NCI-H1694 (cell line): ENCODE measurements at places on chromosomes 4 and X.

- DNase-seq = no peak
Measured at GRCh38 chr4:143083756-143084472, 100.8 kb upstream of the USP38 start.

DNA sequence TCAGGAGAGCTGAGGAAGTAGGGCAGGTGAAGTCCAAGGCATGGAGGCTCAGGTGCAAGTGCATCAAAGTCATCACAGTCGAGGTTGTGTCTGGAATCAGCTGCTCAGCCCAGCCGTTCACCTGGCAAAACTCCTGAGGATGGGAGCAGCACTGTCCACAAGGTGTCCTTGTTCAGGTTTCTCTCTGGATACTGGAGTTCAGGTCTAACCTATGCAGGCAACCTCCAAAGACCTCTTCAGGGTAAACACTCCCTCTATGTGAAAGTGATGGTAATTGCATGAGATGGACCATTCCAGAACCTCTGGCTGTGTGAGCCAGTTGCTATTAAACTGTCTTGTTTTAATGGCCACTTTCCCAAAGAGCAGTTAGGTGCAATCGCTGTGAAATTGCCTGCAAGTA lies 120.2 kb upstream of the PSAPL1 start:
- no peak for DNase-seq

DNA sequence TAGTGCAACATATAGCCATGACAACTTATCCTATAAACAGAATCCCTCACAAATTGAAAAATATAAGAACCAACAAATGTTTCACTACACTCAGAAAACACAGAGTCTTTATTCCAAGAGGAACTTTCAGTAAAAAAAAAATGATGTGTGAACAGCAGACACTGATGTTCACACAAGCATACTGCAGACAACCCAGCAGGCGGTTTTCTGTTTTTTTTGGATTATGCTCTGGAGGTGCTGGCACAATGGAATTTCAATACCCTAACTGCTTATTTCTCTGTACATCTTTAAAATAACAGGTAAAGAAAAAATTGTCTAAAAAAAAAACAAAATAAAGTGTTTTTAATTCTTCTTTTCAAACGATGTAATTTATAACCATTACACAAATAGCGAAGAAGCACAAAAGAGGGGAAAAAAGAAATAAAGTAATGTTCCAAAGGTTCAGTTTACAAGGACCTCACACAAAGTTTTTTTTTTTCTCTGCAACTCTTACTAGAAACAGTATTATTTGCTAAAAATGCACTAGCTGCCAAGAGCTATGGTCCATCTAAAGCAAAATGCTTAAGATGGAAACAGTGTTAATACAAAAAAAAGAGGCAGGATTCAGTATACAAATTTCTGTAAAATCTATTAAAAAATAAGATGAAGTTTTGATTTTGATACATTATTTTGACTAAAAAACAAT lies 55.3 kb downstream of the ANAPC10 start:
- no peak for DNase-seq

GRCh38 chr4:74738464-74739143 lies 55.7 kb downstream of the BTC start:
- no peak for DNase-seq

DNA sequence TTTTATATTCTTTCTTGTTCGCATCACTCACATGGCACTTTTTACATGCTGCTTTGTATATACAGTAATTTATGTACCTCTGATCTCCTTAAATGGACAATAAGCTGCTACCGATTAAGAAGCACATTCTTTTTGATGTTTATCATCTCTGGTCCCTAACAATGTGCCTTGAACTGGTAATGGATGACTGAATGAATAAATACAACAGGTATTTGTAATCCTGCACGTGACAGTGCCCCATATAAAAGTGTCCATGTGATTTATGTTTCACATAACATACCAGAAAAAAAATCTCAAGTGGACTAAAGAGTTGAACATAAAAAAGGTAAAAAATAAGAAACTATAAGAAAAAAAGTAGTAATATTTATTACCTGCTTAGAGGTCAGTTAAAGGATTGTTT lies 7.7 kb upstream of the SLAIN2 start:
- no peak for DNase-seq

DNA sequence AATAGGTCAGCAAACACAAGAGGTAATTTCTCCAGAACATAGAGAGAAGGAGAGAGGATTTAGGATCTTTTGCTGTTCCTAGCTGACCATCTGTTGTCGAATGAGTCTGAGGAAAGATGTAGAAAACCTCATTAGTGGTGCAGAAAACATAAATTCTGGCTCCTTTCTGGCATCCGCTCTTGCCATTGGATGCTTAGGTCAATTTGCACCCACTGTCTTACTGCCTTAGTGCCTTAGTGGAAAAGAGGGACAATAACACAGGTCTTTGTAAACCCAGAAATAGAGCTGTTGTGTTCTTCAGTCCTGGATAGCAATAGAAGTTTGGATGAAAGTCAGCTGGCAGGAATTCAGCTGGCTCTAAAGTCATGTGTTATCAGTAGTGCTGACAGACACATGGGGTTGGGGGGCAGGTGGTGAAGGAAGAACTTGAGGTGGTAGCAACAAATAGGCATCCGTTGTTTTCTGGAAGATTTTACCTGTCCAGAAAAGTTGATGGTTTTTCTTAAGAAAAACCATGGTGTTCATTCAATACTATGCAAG lies 78.2 kb downstream of the GLRA2 start:
- DNase-seq = no peak

GRCh38 chr4:38785901-38786402 lies 3.2 kb upstream of the TLR10 start:
- DNase-seq = no peak

- no peak for DNase-seq
Measured at GRCh38 chrX:16212436-16212835, 45.2 kb downstream of the MAGEB17 start.

DNA sequence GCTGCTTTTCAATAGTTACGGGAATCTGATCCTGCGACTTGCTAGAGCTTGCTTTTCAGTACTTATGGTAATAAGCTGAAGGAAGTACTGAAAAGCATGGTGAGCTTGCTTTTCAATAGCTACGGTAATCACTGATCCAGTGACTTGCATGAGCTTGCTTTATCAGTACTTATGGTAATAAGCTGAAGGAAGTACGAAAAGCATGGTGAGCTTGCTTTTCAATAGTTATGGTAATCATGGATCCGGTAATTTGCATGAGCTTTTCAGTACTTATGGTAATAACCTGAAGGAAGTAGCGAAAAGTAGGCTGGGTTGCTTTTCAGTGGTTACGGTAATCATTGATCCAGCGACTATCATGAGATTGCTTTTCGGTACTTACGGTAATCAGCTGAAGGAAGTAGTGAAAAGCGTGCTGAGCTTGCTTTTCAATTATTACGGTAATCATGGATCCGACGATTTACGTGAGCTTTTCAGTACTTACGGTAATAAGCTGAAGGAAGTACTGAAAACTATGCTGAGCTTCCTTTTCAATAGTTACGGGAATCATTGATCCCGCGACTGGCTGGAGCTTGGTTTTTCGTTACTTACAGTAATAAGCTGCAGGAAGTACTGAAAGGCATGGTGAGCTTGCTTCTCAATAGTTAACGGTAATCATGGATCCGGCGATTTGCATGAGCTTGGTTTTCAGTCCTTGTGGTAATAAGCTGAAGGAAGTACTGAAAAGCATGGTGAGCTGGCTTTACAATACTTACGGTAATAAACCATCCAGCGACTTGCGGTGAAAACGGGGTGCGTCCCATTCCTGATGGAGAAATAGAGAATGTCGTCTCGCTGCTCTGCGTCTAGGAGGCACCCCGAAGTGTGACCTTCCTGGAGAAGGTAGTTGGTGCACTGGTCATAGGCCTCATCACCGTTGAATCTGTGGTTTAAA lies 6.5 kb downstream of the CRLF2 start:
- no peak for DNase-seq

DNA sequence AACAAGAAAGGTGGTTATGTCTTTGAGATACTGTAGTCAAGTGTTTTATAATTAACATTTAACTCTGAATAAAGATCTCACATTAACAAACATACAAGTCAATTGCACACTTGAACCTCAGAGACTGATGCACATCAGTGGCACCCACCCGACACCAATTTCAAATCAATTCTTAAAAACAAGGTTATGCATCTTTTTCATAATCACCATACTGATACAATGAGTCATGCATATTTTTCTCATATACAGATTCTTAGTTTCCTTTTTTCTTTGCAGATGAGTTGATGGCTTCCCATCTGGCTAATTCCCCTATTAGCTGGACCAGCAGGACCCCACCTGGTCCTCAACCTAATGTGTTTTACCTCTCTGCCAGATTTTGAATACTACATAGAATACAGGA lies 136.2 kb upstream of the RPL34 start:
- no peak for DNase-seq

- no peak for DNase-seq
Measured at GRCh38 chrX:150690126-150690525, 3.1 kb upstream of the MTMR1 start.

DNA sequence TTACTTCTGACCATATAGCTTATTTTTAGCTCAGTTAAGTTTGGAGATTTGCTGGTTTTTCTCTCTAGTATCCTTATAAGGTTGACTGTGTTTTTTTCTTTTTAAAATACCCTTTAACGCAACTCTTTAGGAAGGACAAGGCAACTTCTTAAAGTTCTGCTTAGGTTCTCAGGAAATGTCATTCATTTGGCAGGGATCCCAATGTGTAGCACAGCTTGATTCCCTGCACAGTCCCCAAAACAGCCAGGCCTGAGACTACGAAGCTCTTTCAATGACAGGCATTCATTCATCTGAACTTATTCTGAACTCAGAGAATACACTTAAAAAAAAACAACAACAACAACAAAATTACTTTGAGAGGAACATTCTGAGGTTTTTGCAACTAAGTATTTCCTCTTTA lies 1765.8 kb downstream of the PCDH7 start:
- no peak for DNase-seq

DNA sequence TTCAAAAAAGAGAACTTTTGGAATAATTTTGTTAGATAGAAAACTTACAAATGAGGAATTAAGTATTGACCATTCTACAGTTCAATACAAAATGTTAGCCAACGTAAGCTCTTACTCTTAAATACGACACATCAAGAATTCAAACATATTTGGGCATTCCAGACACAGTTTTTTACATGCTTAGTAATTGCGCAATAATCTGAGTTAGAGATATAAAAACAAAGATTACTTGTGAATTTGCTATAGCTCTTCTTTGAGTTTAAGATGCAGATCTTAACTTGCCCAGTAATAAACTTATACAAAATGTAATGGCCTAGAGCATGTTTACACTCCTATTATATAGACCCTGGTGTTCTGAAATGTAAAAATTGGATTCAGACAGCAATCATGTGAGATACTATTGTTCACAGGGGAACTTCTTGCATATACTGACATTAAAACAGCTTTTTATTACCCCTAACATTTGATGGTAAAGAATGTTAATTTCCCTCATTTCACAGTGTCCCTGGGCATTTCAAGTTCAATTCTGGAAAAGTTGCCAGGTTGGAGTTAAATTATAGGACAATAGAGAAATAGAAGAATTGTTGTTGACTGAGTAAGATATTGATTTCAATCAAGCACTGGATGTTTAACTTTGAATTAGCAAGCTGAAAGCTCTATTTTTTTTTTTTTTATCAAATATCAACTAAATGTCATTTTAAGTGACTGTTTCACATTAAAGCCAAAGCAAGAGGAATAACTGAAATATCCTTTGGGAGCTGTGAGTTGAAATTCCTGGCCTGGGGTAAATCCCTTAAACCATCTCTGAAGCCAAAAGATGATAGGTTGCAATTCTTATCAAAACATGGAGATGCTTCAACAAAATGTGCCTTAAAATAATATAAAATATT lies 910 bp downstream of the HPGDS start:
- no peak for DNase-seq

GRCh38 chr4:123159479-123159878 lies 237.1 kb upstream of the NUDT6 start:
- no peak for DNase-seq

DNA sequence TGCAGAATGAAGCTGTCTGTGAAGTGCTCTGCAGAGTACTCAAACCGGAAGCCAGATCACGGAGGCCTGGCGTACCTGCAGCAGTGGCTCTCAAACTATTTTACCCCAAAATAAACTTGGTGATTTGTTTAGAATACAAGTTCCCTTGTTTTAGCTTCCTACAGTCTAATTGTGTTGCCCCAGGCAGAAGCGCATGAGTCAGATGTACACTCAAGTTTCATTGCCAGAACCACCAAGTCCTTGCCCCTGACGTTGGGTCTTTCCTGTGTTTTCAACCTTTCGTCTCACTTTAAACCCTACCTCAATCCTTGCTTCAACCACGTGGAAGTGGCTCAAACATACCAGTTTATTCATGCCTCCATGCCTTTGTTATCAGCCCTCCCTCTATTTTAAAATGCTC lies 66.2 kb upstream of the SLC7A11 start:
- DNase-seq = no peak

GRCh38 chr4:79865201-79865597 lies 207.8 kb downstream of the ANTXR2 start:
- DNase-seq = no peak

GRCh38 chr4:157582141-157582540 lies 361.6 kb downstream of the GRIA2 start:
- no peak for DNase-seq

DNA sequence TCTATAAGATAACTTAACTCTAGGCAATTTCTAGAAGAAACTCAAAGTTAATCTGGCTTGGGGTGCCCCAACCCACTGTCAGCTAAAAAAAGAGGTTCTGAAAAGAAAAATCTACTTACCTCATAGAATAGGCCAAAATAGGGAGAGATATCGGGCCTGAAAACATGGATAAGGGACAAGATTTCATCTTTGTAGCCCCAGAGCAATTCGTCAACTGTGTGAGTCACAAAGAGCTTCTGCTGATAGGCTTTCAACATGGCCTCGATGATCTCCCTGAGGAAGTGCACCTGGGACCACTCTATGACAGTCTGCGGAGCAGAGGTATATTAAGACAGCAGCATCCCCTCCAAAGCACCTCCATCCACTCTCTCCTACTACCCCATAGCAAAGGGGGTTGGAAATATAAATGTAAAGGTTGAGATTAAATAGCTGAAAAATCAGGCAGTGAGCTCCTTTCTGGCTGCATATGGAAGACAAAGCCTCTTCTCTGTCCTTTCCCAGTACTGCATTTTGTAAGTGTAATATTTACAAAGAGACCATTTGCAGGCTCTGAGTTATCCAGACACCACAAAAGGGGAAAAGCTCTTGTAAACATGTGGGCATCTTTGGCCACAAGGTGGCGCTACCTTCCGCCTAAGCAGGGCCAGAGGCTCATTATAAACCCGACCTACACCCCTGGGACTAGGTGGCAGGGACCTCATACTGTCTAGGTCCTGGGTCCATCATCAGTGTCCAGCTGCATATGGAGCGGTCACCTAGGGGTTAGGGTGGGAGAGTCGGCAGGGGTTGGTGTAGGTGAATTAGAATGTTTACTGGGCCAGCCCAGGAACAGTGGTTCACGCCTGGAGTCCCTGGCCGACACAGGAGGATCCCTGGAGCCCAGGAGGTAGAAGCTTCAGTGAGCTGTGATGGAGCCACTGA lies 31.5 kb upstream of the NUP54 start:
- DNase-seq = peak; percentile 77

DNA sequence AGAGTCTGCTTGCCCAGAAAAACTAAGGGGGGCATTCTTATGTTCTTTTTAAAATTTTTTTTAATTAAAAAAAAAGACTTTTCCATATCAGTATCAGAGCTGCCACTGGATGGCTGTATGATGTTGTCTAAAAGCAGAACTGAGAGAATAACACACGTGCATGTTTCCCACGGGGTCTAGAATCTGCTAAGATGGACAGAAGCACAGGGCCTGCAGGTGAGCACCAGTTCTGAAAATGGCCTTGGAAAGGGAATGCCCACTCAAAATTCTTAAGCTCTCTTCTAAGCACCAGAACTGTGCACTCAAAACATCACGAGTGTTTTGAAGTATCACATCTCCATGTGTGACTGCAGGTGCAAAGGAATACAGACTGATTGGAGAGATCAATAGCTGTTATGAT lies 61.1 kb downstream of the ARAP2 start:
- no peak for DNase-seq

GRCh38 chrX:44585866-44586265 lies 43.2 kb upstream of the FUNDC1 start:
- DNase-seq = no peak
